Upper lobe of right lung (tissue), 1 donor: ENCODE measurements at places on chromosomes 11 and 22. TPM values are rescaled to one million over a fixed set of nuclear protein-coding genes. Genes with fewer than 3 reads are reported as not detected.

DNA sequence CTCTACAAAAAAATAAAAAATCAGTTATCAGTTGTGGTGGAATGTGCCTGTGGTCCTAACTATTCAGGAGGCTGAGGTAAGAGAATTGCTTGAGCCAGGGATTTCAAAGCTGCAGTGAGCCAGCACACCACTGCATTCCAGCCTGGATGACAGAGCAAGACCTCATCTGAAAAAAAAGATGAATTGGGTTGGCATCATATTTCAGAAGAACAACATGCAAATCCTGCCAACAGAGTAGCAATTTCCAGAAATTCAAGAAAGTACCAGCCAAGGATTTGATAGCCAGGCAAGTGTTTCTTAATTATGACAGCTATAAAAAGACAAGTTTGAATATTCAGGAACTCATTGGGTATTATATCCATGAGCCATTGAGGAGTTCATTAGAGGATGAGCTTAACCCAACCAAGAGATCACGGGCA is 75.2 kb downstream of the USP47 start:
- no peak for DNase-seq

DNA sequence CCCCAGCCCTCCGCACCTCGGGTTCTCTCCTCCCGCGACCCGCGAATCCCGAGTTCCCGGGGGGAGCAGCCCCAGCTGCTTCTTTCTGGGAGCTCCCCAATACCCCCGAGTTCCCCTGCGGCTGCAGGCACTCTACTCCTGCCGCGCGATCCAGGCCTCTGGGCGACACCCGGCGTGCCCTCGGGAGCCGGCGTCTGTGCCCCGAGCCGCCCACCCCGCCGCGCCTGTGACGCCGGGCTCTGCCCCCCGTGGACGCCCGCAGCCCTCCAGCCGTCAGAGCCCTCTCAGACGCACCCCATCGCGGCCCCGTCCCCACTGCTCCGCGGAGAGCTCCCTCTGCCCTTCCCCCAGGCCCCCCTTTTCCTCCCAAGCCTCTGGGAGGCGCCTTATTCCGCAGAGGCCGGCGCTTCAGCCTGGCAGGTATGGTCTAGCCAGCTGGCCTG is 422 bp downstream of the GLB1L2 start:
- DNase-seq, result no peak

DNA sequence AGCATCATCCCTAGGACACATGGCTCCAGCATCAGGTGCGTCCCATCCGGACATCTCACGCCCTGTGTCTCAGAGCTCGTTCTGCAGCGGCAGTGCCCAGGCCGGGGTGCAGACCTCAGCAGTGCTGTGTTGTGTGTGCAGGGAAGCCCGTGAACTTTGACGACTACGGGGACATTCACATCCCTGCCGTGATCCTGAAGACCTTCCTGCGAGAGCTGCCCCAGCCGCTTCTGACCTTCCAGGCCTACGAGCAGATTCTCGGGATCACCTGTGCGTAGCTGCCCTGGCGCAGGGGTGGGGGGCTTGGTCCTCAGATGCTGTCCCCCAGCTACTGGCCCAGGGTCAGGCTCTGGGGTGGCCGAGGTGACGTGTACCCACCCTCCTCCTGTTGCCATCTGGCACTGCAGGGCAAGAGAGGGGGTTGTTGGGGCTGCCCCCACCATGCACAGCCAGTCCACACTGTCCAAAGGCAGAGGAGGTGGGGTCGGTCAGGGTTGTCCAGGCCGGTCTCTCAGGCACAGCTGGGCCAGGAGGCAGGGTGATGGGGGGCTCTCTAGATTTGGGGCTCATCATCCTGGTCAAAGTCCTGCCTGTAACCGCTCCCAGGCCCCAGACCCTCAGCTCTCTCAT is 96.5 kb downstream of the ARHGAP8 start:
- DNase-seq, result no peak

DNA sequence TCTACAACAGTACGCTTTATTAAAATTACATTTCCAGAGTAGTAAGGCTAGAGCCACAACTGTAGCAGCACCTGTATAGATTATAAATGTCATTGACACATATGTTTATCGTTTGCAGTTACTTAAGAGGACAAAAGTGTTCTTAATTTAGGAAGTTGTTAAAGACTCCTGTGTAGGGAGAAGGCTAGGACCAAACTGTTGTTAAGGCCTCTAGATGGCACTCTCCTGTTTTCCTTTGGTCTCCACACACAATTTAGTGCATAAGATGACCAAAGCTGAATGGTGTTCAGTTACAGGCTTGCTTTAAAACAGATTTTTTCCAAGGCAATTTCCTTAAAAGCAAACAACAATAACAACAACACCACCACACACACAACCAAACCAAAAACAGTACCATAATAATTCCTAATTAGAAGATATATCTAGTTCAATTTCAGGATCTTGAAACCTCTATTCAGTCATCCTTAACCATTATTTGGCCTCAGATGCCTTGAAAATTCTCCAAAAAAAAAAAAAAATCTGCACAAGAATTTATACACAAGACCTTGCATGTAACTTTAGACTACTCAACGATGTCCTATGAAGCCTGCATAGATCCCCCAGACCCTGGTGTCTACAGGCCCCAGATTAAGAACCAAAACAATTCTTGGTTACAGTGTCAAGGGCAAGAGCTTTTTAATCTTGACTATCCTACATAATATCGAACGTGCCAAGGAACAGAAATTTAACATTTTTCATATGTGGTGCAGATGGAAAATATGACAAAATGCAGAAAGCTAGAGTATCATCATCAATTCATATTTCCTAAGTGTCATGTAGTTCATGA is 42.6 kb upstream of the APOA1 start:
- DNase-seq, result no peak

Gene EFCAB6
- total RNA-seq, result 3.6 TPM

Gene PIWIL4
- 2.9 TPM for total RNA-seq

Gene P2RX6
- 2.2 TPM for total RNA-seq
